ENCODE measurements at places on chromosomes 2 and 18.
A peak's percentile ranks its signal among the peaks of the same experiment; 100 is the strongest.

DNA sequence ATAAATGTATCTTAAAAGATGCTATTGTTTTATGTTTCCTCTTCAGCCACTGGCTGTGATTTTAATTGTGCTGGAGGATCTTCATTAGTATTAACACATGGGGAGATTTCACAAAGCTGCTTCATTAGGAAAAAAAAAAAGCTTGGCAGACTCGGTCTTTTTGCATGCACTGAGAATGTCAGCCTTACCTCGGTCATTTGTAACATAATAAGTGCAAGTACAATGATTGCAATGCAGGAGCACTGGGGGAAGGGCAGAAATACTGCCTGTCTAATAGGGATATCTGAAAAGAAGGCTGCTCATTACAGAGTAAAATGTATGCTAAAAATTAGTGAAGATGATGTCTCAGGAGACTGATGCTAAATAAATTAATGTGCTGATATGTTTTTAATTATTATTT, 1.3 kb upstream of the BAZ2B start:
- DNase-seq, result no peak

DNA sequence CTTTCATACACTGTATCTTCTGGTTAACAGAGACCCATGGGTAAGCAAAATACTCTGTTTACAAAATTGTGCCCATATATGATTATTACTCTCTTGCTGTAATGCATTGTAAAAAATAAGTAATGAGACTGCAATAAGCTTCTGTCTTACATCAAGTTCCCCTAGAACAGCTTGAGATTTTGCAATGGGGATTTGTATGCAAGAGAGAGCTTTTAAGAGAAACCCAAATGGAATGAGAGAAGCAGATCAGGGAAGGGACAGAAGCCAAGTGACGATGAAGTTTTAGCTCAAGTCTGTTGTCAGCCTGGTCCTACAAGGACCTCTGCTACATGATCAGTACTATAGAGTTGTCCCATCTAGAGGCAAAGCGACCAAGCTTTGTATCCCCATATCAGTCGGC, 218.1 kb upstream of the VWC2L start:
- DNase-seq, result no peak

DNA sequence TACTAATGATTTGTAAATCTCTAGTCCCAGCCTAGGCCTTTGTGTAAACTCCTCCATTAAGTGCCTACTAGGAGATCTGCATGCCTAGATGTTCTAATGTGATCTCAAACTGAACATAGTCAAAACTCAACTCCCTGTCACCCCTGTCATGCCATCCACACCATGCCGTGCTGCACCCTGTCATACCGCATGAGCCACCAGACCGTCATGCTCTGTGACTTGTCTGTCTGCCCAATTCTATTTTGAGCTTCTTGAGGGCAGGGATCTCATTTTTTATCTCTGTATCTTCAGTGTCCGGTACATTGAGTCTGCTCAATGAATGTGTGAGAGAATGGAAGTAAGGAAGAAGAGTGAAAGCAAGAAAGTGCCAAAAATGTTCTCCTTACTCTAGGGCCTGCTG, 35.5 kb downstream of the GREB1L start:
- DNase-seq, result no peak

GRCh38 chr18:21387886-21388285, 145.9 kb downstream of the GREB1L start:
- no peak for DNase-seq

DNA sequence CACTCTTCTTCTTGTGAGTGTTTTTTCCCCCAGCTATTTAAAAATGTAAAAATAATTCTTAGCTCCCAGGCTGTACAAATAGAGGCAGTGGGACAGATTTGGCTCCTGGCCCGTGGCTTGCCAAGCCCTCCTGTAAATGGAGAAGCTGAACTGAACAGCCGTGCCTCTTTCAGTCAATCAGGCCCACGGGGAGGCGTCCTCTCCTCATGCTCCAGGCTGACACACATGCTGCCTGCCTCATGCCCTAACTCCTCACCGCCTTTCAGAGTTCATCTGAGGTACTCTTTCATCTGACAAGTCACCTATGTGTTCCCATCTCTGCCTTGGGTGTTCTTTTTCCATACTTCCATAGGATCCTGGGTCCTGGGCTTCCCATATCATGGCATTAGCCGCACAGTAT, 58.9 kb downstream of the BMP10 start:
- DNase-seq, result no peak

DNA sequence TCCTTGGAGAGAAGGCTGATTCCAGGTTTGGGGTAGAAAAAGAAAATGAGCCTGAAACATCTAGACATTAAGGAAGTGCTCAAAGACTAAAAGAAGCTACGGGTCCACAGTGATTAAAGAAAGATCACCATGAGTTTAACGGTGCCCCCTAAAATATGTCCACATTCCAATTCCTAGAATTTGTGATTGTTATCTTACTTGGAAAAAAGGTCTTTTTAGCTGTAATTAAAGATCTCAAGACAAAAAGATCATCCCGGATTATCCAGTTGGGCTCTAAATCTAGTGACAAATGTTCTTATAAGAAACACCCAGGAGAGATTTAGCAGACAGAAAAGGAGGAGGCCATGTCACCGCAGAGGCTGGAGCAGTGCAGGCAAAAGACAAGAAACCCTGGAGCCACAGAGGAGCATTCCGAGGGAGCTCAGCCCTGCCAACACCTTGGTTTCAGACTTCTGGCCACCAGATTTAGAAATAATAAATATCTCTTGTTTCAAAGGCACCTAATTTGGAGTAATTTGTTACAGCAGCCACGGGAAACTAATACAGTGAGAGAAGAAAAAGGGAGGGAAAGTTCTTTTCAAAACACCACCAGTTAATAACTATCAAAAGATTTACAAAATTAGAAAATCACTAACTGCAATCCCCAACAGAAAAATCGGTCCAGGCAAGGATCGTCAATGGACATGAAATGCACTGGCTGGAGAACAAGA, 8.5 kb downstream of the UXS1 start:
- DNase-seq, result no peak

DNA sequence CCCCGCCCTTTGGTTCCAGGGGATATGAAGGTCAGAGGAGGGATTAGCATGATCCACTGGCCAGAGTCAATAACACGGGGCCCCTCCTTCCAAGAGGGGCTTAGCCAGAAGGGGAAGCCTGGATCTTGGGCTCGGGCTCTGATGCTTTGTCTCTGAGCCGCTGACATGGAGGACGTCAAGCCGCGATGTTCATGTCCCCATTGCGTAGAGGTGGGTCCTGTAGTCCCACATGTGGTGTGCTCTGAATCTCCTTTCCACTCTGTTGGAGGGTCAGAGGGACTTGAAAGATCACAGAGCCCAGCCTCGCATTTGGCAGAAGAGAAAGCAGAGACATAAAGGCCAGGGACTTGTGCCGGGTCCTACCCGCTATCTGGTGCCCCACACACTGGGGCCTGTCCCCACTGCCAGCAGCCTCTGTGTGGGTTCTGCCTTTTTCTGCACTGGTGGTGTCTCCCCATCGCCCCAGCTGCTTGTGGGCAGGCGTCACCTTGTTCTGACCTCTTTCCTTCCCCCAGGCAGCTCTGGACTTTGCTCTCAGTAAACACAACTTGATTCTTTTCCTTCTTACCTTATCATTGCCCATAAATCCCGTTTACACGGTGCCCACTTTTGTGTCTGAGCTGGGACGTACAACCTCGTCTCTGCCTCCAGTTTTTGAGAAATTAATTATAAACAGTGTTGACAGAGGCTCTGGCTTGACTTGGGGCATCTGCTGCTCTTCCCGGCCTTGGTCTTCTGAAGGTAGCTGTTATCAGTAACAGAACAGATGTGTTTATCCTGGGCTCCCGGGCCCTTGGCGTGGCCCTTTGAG, 48.8 kb downstream of the SH3BP4 start:
- DNase-seq, result no peak

- no peak for DNase-seq
Observed at GRCh38 chr18:77708826-77709506, 459.3 kb downstream of the GALR1 start.

GRCh38 chr2:206586609-206587008, 55.7 kb upstream of the FAM237A start:
- DNase-seq, result no peak

- DNase-seq, result no peak
Observed at GRCh38 chr2:214695789-214696188, 113.7 kb downstream of the BARD1 start.

- no peak for DNase-seq
Observed at GRCh38 chr2:27857417-27858172, 32.6 kb downstream of the RBKS start.

GRCh38 chr2:85066874-85067351, 66.3 kb upstream of the TCF7L1 start:
- DNase-seq, result peak; percentile 21

GRCh38 chr2:2182551-2183071, 148.5 kb downstream of the MYT1L start:
- DNase-seq, result no peak

GRCh38 chr2:10157293-10157692, 34.8 kb downstream of the RRM2 start:
- no peak for DNase-seq

- peak; percentile 90 for DNase-seq
Observed at GRCh38 chr2:65382776-65383357, 49.5 kb downstream of the SPRED2 start.

DNA sequence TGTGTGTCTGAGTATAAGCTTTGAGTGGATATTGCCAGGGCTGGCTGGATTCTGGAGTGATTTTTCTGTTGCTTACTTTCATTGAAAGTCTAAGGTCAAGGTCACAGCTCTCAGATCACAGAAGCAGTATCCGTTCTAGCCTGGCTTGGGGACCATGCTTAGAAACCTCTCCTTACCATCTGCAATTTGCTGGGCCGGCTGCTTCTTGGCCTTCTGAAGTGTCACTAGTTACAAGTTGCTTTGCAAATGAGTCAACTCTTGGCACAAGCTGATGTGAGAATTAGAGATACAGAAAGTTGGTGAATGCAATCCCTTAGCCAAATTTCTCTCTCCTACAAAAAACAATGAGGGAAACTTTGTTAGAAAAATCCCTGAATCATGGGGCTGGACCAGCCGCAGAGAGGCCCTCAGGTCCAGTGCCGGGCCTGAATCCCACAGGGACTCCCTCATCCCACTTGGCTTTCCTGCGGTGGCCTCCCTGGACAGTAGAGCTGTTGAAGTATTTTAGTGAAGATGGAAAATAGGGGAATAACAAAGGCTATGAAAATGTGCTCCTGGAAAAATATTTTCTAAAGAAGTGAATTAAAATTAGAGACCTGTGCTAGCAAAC, 92.7 kb upstream of the CNGA3 start:
- DNase-seq, result no peak

DNA sequence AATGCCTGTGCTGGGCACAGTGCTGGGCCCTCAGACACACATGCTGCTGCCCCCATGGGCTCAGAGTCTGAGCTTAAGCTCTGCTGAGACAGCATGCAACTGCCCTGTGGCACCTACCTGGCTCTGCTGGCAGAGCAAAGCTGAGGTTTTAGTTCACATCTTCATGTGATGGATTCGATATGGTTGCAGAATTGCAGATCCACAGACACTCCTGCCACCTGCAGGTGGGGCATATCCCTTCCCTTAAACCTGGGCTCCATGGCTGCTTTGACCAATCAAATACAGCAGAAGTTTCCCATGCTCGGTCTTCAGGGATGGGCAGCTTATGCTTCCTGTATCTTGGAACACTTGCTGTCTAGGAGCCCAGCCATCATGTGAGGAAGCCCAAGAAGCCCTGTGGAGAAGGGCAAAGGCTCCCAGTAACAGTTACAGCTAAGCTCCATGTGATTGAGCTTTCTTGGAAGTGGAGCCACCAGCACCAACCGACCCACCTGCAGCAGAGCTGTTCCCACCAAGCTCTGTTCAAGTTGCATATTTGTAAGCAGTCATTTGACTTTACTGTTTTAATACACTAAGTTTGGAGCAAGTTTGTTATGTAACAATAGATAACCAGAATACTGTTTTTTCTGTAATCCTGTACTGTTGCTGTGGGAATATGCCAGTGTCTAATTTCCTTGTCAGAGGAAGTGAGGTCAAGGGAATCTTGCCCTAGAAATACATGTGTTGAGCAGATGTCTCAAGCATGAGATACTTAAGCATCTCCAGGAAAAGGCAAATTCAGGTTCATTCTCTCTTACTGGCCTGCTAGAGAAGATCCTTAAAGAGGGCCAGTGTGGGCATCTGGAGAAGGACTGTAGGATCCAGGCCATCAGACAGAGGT, 79.3 kb downstream of the SH3RF3 start:
- no peak for DNase-seq

DNA sequence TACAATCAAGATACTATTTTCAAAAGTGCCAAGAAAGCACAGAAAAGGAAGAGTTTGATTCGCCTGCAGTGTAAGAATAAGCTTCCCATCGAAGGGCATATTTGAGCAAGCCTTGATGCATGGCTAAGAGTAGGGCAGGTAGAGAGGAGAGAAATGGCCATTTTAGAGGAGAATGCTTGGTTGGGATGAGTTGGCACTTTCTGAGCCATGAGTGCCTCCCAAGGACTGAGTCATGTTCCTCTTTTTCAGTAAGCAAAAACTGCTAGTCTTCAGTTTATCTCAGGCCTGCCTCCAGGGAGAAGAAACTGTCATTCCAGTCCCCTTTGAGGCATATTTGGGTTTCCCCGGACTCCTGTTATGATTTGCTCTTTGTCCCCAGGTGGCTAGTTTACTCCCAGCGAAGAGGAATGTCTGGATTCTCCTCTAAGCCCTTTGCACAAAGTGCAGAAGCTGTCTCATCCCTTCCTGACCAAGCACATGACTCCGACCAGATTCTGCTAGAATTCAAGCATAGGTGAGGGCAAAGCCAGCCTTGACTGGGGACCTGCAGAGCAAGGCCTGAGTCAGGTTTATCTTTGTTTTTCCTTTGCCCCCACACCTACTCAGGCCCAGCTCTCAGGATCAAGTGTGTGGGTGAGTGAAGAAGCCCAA, 115.2 kb downstream of the TTC32 start:
- DNase-seq, result peak; percentile 24

- peak; percentile 84 for DNase-seq
Observed at GRCh38 chr2:136207030-136207623, 89.2 kb upstream of the CXCR4 start.

- no peak for DNase-seq
Observed at GRCh38 chr2:236874866-236875481, 210.7 kb upstream of the COPS8 start.

DNA sequence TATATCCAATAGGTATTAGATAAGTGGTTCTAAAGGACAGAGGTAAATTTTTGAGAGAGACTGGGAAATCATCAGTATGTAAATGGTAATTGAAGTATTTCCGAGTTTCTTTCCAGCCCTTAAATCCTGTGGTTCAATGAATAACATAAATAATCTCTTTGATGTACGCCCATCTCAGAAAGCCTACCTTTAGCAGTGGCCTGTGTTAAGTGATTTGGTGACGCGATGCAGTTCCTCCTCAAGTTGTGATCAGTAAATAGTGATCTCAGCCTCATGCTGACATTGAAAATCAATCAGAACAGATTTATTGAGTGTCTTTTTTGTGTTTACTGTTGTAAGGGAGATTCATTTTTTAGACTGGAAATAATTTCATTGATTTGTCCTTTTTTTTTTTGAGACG, 137.2 kb upstream of the RASGRP3 start:
- no peak for DNase-seq

DNA sequence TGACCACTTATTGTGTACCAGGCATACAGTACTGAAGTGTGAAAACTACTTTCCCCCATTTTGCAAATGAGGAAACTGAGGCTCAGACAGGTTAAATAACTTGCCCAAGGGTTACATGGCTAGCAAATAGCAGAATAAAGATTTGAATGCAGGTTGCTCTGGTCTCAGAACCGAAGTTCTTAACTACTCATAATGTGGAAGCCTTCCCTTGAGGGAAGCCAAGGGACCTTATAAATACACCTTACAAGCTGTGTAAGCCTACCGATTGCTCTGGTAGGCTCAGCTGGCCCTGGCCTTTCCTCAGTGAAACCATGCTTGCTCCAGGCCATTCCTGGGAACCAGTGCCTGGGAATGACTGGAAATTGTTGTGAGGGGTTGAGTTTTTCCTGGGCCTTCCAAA, 114.6 kb upstream of the CDCA7 start:
- no peak for DNase-seq

Measured in stimulated activated naive B cell treated with anti-CD40 and anti-IgM and Interleukin-4, amounts not matched to agents 10 μg/mL and 1 μg/mL and 100 μg/mL, for 72 hours (primary cell).